Neural progenitor cell (in vitro differentiated cells): ENCODE measurements at places on chromosomes 6 and 20. TPM values are rescaled to one million over a fixed set of nuclear protein-coding genes. Genes with fewer than 3 reads are reported as not detected.

LRP11 gene
- 2.2 and 2.8 TPM in 2 replicates for total RNA-seq

SLC52A3 gene
- total RNA-seq: 0.56 TPM in 1 of 2 replicates, not detected in the other

PPP1R3G gene
- 0.15 and 0.36 TPM in 2 replicates for total RNA-seq

ZNF334 gene
- total RNA-seq: 29.0 and 45.9 TPM in 2 replicates

RAMACL gene
- total RNA-seq: 0.19 and 0.56 TPM in 2 replicates

COL11A2 gene
- total RNA-seq: 0.49 and 0.99 TPM in 2 replicates

SMIM29 gene
- total RNA-seq: 2.4 and 8.9 TPM in 2 replicates

LHFPL5 gene
- total RNA-seq: not detected in 2 replicates

CGA gene
- total RNA-seq: 0.46 TPM in 1 of 2 replicates, not detected in the other

GRCh38 chr6:32602383-32602782, 12.7 kb upstream of the HLA-DRB1 start:
- no peak for DNase-seq

- peak; percentile 29 for DNase-seq
Measured at GRCh38 chr6:167420177-167420576, 95.3 kb downstream of the TTLL2 start.

GRCh38 chr6:168345896-168346754, 26.5 kb upstream of the DACT2 start:
- no peak for DNase-seq

- no peak for DNase-seq
Measured at GRCh38 chr6:35911871-35912653, 8.8 kb downstream of the SRPK1 start.

DNA sequence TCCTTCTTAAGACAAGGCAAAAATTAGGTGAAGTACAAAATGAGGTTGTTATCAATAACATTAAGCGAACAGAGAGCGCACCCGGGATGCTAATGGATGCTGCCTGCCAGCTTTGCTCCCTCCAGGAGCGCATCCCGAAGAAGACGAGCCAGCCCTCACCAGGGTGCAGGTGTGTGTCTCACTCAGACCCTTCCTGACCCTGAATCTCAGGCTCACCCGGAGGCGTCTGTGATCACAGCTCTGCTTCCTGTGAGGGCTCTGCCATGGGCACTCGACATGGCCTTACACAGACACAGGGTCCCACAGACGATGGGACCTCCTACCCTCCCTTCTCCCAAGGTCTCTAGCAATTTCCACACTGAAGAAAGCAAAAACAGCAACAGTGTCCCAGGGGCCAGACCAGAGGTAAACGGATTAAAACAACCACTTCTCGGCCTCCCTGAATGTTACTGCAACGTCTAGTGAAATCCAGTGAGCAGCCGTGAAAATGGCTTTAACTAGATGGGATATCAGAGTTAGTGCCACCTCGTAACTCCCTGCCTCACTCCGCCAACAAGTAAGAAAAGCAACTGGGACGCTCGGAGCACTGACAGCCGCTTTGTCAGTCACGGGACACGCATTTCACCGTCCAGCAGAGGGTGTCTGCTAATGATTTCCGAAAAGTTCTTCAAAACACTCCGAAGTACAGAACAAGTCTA, 11.7 kb downstream of the ZBTB46 start:
- no peak for DNase-seq

DNA sequence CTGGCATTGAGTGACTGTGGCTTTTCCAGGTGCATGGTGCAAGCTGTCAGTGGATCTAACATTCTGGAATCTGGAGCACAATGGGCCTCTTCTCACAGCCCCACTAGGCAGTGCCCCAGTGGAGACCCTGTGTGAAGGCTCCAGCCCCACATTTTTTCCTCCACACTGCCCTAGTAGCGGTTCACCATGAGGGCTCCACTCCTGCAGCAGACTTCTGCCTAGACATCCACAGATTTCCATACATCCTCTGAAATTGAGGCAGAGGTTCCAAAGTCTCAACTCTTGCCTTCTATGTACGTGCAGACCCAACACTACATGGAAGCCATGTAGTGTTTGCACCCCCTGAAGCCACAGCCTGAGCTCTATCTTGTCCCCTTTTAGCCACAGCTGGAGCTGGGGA, 118.0 kb upstream of the BMP5 start:
- DNase-seq: no peak

DNA sequence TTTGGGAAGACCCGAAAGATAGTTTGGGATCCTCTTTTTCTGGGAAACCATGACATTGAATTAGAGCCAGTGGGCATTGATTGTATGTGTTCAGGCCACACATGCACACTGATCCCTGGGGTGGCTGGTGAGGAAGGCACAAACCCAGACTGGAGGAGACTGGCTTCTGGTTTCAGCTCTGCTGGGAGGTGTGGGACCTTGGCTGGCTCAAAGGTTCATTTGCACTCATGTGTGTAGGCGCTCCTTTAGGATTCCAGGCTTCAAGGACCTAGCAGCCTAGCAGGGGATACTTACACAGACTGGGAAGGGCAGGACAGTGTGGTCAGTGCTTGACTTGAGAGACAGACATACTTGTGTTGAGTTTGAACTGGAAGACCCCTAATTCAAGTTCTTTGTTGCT, 7.2 kb downstream of the RIN2 start:
- DNase-seq: no peak

DNA sequence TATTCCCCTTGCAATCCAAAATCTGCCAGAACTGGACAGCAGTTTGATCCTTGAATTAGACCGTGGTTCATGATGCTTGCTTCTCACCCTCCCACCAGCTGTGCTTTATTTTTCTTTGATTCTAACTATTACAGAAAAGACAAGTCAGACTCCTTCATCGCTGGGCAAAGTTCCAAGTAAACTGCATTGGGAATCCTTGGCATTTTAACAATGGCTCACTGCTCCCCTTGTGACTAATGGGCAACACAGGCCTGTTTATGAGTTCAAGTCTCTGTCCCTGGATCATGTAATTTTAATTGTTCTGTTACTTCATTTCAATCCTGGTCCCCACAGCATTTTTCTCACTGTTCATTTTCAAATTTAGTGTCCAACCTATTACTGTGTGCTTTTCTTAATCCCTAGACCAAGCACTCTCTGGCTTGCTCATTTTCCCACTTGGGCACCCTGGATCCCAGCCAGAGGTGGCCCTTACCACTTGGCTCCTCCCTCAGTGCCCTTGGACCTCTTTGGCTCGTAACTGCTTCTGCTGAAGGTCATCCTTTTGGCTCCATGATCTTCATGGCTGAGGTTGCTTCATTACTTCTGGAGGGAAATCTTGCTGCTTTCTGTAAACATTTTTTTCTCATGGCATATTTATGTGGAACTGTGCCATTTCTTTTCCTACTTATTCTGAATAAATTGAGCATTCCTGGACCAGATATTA, 32.8 kb downstream of the PSMB9 start:
- DNase-seq: no peak

DNA sequence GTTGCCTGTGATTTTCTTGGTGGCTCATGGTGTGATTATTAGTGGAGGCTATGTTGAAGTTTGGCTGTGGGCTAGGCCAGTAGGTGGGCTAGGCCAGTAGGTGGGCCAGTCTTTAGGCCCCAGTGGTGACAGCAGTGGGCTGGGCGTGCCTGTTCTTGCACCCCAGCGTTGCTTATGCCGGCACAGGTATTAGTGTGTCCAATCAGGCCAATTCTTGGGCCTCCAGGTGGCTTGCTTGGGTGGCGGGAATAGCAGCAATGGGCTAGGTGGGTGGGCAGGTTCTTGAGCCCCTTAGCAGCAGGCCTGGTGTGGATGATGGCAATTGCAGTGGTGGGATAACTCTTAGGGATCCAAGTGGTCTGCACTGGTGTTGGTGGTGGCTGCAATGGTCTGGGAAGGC, 22.9 kb downstream of the GJA10 start:
- no peak for DNase-seq

- no peak for DNase-seq
Measured at GRCh38 chr20:48284837-48285236, 499.6 kb upstream of the SULF2 start.

DNA sequence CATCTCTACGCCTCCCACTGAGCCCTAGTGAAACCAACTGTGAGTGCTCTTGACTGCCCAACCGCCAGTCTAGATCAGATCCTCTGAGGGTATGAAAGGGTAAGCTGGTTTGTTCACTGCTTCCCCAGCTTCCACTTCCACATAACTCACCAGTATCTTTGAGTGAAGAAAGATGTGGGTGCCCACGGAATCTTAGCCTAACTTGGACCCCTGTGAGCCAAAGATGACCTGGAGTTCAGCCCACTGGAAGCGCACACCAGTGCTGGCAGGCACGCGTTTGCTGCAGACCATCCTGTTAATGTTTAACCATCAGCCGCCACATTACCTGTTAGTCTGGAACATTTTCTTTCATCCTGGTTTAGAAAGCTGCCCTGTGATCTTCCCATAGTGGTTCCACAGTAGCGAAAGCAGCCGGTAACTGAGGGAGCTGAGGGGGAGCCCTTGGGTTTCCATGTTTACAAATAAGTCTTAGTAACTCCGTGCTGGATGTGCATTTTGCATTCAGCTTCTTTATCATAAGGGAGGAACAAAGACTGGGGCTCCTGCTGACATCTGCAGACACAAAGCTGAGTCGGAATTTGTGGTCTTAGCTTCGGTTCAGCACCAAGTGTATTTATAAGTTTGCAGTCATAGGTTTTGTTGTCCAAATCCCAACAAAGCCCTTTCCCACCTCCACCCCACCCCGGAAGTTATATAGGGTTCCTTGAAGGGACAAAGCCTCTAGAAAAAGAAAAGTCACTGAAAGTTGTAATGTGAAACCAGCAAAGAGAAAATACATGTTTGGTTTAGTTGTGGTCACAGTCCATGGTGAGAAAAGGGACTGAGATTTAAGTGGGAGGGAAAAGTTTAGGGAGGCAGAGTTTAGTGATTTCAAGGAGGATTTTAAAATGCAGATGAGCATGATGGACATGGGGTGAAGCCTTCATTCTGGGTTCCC, 71.0 kb downstream of the SSR1 start:
- DNase-seq: peak; percentile 27

GRCh38 chr20:64077094-64077493, 2.2 kb downstream of the RGS19 start:
- DNase-seq: no peak

DNA sequence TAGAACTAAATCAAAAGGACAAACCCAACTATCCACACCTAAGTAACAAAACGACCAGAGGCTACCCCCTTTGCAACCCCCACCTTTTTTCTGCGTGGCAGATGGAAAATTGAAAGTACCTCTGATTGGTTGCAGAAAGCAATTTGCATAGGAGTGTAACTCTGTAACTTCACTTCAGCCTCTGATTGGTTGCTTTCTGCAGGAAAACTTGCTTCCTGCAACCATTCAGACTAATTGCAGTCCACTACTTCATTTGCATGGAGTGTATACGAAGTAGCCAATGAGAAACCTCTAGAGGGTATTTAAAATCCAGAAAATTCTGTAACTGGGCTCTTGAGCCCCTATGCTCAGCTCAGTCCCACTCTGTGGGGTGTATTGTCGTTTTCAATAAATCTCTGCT, 129.1 kb upstream of the OLIG3 start:
- no peak for DNase-seq

DNA sequence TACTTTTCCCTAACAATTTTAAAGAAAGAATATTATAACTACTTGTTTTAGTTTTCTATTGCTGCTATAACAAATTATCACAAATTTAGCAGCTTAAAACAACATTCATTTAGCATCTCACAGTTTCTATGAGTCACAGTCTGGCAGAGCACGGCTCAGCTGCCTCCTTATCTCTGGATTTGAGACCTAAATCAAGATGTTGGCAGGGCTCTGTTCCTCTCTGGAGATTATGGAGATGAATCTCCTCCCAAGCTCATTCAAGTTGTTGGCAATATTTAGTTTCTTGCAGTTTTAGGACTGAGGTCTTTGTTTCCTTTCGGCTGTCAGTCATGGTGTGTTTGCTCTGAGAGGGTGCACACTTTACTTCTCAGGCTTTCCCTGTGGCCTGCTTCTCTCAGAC, 1065.8 kb upstream of the EYS start:
- no peak for DNase-seq

DNA sequence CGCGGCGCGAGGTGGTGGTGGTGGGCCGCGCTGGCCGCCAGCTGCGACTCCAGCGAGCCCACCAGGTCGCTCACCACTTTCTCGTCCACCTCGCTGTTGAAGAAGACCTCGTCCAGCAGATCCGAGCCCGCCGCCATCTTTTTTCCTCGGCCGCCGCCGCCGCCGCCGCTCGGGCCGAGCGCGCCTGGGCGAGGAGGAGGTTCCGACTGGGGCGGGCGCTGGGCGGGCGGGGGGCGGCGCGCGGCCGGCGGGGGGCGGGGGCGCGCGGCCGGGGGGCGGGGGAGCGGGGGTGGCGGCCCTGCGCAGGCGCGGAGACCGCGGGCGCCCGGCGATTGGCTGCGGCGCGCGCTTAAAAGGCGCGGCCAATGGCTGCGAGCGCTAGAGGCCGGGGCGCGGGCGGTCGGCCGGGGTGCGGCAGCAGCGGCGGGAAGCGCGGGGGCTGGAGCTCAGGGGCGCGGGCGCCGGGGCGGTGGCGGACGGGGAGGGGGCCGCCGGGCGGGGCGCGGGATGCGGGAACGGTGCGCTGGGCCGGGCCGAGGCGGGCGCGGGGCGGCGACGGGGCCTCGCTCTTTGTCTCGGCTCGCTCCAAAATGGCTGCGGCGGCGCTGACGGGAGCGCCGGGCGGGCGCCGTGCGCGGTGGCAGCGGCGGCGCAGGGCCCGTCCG, at the start of gene TAF4:
TAF4 (minus strand) TSS at position 208 of the 665 bp plus-strand sequence; CDS start at position 137, 71 bp downstream.
- DNase-seq: peak; percentile 95
